H1 (cell line): ENCODE measurements at places on chromosomes 13 and 19. TPM values are rescaled to one million over a fixed set of nuclear protein-coding genes. Genes with fewer than 3 reads are reported as not detected.

The SBK2 gene
- 3.9 and 4.1 TPM in 2 replicates for total RNA-seq

- no peaks in the 10 kb centered on the region for H3K36me3 ChIP-seq
- DNase-seq: no peak
- peak overlapping the region; percentile 30; the same call in 1 of the 2 replicates for H3K4me3 ChIP-seq
Measured at GRCh38 chr13:30446126-30446500, 19.6 kb downstream of the HMGB1 start.

- DNase-seq: no peak
- no peak overlapping the region for H3K27ac ChIP-seq
- H3K4me3 ChIP-seq: peak overlapping the region; percentile 85
- H3K27me3 ChIP-seq: no peaks in the 10 kb centered on the region
Measured at GRCh38 chr19:7069904-7070226, 362 bp downstream of the ZNF557 start.

The LILRA1 gene
- not detected in 2 replicates for total RNA-seq

The ZNF835 gene
- 1.8 and 2.2 TPM in 2 replicates for total RNA-seq

GRCh38 chr13:25286308-25286968, 850 bp downstream of the MTMR6 start:
- no peaks in the 10 kb centered on the region for H3K4me1 ChIP-seq
- no peaks in the 10 kb centered on the region for H3K27me3 ChIP-seq
- no peak for DNase-seq

The PLK5 gene
- 0.43 and 1.2 TPM in 2 replicates for total RNA-seq

- H3K4me3 ChIP-seq: no peak overlapping the region
- H3K27me3 ChIP-seq: no peaks in the 10 kb centered on the region
- DNase-seq: no peak
- H3K27ac ChIP-seq: no peak overlapping the region
Measured at GRCh38 chr19:47832723-47833122, 11.0 kb downstream of the CRX start.

GRCh38 chr13:29543230-29544215, 52.0 kb downstream of the SLC7A1 start:
- H3K36me3 ChIP-seq: no peaks in the 10 kb centered on the region
- no peak overlapping the region for H3K4me3 ChIP-seq
- no peak overlapping the region for H3K27ac ChIP-seq
- no peaks in the 10 kb centered on the region for H3K27me3 ChIP-seq

DNA sequence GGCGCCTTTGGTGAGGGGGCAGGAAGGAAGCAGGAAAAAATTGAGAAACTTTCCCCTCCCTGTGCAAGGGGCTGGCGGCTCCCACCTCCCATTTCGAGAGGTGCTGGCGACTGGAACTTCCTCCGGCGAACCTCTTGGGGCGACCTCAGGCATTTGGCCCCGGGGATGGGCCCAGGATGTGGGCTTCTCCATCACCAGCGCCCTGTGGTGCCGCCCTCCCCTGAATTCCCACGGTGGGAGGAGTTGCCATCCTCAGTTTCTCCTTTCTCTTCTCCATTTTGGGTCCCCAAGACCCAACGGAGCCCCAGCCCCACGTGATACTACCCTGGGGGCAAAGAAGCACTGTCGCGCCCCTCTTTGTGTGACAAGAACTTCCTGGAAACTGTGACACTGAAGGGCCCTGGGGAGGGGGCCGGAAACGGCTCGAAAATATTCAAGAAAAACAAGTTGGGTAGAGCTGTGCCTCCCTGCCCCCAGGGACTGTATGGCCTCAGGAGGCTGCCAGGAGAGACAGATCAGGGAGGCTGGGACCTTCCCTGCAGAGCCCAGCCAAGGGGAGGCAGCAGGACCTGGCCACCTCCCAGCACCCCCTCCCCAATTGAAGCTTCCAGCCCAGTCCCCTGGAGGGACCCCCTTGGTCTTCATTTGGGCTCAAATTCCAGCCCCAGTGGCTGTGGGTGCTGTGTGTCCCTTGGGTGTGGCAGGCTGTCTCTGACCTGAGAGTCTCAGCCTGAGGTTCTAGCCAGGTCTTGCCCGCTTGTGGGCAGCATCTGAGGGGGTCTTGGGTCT, 16.2 kb upstream of the AP1M2 start:
- no peaks in the 10 kb centered on the region for H3K27me3 ChIP-seq
- DNase-seq: no peak
- peaks cover 10% of the 10 kb centered on the region for H3K4me1 ChIP-seq
- H3K27ac ChIP-seq: no peak overlapping the region

GRCh38 chr13:36509369-36509768, 77.1 kb downstream of the CCNA1 start:
- no peak overlapping the region for H3K4me3 ChIP-seq
- no peaks in the 10 kb centered on the region for H3K36me3 ChIP-seq
- H3K4me1 ChIP-seq: no peaks in the 10 kb centered on the region
- H3K27me3 ChIP-seq: no peaks in the 10 kb centered on the region
- H3K27ac ChIP-seq: no peak overlapping the region

- no peaks in the 10 kb centered on the region for H3K27me3 ChIP-seq
- no peaks in the 10 kb centered on the region for H3K4me1 ChIP-seq
- H3K36me3 ChIP-seq: peaks cover 23% of the 10 kb centered on the region
- no peak for DNase-seq
- H3K4me3 ChIP-seq: no peak overlapping the region
Measured at GRCh38 chr13:94569615-94570014, 26.3 kb downstream of the TGDS start.

The MBD3L3 gene
- not detected in 2 replicates for total RNA-seq

DNA sequence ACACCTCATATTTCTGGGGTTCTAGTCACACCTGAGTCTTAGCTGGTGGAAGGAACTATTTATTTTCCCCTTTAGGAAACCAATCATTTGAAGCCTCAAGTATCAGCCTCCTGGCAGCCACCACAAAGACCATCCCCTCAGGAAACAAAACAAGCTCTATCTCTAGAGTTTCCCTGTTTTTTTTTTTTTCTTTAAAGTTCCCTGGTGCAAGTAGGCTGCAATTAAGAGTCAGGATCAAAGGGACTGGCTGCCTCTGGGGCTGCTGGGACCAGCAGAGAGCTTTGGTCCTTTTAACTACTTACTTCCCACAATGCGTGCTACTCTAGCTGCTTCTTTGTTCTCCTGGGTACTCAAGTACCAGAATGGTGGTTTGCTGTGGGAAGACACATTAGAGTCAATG, 11.4 kb downstream of the MBNL2 start:
- no peaks in the 10 kb centered on the region for H3K4me1 ChIP-seq
- peaks cover 71% of the 10 kb centered on the region for H3K27me3 ChIP-seq
- no peak overlapping the region for H3K27ac ChIP-seq
- H3K36me3 ChIP-seq: no peaks in the 10 kb centered on the region

- H3K27ac ChIP-seq: no peak overlapping the region
- no peaks in the 10 kb centered on the region for H3K4me1 ChIP-seq
- no peaks in the 10 kb centered on the region; the same call in 1 of the 2 replicates for H3K27me3 ChIP-seq
- H3K4me3 ChIP-seq: no peak overlapping the region
- DNase-seq: no peak
- no peaks in the 10 kb centered on the region for H3K36me3 ChIP-seq
Measured at GRCh38 chr19:19433666-19434213, 28.3 kb downstream of the GATAD2A start.

The URAD gene
- not detected in 2 replicates for total RNA-seq

DNA sequence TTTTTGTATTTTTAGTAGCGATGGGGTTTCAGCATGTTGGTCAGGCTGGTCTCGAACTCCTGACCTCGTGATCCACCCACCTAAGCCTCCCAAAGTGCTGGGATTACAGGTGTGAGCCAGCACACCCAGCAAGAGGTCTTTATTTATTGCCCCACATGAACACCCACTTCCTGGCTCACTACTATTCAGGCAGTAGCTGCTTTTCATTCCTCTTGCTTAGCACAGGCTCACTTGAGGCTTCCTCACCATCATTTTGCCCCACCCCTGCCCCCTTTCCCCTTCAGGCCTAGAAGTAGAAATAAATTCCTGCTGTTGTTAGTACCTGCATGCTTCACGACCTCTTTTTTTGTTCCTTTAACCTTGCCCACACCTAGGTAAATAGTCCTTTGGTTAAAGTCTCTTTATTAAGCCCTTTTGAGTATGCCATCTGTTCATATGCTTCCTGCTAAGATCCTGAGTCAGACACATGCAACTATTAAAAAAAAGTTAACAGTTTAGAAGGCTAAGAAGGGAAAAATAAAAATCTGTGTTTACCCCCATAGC, 33.5 kb upstream of the ITM2B start:
- no peak overlapping the region for H3K4me3 ChIP-seq
- H3K4me1 ChIP-seq: no peaks in the 10 kb centered on the region
- H3K27me3 ChIP-seq: no peaks in the 10 kb centered on the region
- DNase-seq: no peak
- no peaks in the 10 kb centered on the region for H3K36me3 ChIP-seq
- no peak overlapping the region for H3K27ac ChIP-seq

- H3K27me3 ChIP-seq: no peaks in the 10 kb centered on the region
- no peak overlapping the region for H3K4me3 ChIP-seq
- H3K36me3 ChIP-seq: no peaks in the 10 kb centered on the region
- DNase-seq: no peak
- H3K27ac ChIP-seq: no peak overlapping the region
Measured at GRCh38 chr13:38933786-38934185, 56.8 kb downstream of the STOML3 start.

GRCh38 chr13:20136781-20137703, 23.8 kb downstream of the GJA3 start:
- no peaks in the 10 kb centered on the region for H3K36me3 ChIP-seq
- peak overlapping the region; percentile 44; the same call in 1 of the 2 replicates for H3K4me3 ChIP-seq
- DNase-seq: no peak
- H3K4me1 ChIP-seq: no peaks in the 10 kb centered on the region
- H3K27me3 ChIP-seq: no peaks in the 10 kb centered on the region

DNA sequence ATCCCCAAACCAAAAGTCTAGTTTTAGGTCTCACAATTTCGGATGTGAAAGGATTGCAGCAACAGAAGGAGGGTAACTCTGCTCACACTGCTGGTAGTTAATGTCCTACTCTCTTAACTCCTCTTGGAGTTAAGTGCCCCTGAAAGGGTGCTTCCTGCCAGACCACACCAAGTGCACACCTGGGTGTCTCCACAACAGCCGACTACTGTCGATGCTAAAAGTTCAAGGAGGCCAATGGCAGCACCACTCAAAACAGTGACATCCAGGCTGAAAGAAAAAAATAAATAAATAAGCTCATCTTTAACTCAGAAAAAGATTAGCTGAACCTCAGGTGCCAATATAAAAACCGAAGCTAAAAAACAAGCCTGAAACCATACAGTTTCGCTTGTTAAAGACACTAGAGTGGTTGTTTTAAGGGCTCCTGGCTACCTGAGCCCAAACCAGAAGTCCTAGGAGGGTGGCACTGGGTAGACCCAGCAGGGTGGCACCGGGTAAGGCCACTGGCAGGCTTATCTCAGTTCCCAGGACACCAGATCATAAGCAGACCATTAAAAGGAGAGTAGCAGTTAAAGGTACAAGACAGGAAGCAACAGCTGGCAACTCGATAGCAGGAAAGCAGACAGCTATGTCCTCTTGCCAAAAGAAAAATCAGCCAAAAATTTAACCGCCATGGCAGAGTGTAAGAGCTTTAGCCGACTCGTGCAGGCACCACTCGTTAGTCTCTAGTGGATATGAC, 39.3 kb downstream of the BRD4 start:
- 0 out of 2 replicates have a peak, but pooled peaks cover 4% of the 10 kb centered on the region for H3K36me3 ChIP-seq
- peaks cover 16% of the 10 kb centered on the region for H3K4me1 ChIP-seq
- H3K4me3 ChIP-seq: no peak overlapping the region
- no peak for DNase-seq
- no peaks in the 10 kb centered on the region for H3K27me3 ChIP-seq

DNA sequence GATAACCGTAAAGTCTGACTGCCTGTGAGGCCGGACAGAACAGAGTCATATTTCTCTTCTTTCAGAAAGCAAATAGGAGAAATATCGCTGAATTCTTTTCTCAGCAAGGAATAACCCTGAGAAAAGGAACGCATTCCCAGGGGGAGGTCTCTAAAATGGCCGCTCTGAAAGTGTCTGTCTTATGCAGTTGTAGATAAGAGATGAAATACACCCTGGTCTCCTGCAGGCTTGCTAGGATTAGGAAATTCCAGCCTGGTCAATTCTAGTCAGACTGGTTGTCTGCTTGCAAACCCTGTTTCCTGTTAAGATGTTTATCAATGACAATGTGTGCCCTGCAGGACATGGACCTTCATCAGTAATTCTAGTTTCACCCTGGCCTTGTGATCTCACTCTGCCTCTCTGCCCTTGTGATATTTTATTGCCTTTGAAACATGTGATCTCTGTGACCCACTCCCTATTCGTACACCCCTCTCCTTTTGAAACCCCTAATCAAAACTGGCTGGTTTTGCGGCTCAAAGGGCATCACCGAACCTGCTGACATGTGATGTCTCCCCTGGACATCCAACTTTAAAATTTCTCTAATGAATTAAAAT, 934.8 kb upstream of the SPRY2 start:
- no peak overlapping the region for H3K27ac ChIP-seq
- no peaks in the 10 kb centered on the region for H3K36me3 ChIP-seq
- no peak for DNase-seq

The C19orf85 gene
- 3.2 and 3.6 TPM in 2 replicates for total RNA-seq

DNA sequence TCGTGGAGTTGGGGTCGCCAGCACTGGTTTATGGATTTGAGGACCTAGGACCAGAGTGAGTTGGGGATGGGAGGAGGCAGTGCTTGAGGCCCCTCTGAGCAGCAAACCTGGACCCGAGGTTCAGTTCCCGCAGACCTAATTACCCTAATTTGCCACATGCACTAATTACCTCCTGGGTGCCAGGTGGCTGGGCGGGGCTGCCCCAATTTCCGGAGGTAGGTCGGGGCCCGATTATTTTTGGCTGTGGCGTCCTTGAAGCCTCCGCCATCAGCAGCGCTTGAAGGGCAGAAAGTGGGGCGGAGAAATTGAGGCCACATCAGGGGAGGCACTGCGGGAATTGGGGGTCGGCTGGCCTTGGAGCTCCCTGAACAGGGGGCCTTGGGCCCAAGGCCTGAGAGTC, 5.9 kb upstream of the HOMER3 start:
- DNase-seq: no peak
- H3K4me1 ChIP-seq: peaks cover under 1% of the 10 kb centered on the region; the same call in 1 of the 2 replicates
- no peak overlapping the region for H3K4me3 ChIP-seq
- H3K36me3 ChIP-seq: no peaks in the 10 kb centered on the region

DNA sequence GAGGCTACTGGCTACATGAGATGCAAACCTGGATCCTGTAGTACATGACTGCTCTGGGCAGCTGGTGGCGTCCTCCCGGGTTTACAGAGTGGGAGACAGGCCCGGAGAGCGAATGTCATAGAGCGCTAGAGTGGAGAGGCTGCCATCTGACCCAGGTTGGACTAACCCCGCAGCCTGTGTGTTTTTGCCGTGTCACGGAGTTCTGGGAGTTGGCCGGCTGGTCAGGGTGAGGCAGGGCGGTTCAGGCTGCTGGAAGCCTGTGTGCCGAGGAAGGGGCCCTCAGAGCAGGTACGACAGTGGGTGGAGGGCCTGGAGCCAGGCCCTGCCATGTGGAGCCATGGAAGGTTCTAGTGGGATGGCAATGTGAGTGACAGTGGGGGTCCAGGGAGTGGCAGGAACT, 12.5 kb downstream of the CRTC1 start:
- no peaks in the 10 kb centered on the region for H3K27me3 ChIP-seq
- no peaks in the 10 kb centered on the region for H3K36me3 ChIP-seq
- DNase-seq: no peak
- no peak overlapping the region for H3K27ac ChIP-seq
- no peak overlapping the region for H3K4me3 ChIP-seq

- no peaks in the 10 kb centered on the region for H3K36me3 ChIP-seq
- no peak overlapping the region for H3K27ac ChIP-seq
- no peak overlapping the region for H3K4me3 ChIP-seq
- H3K4me1 ChIP-seq: no peaks in the 10 kb centered on the region
Measured at GRCh38 chr19:831407-832369, 4.1 kb downstream of the AZU1 start.

GRCh38 chr13:44266305-44266704, 107.3 kb upstream of the SERP2 start:
- no peak for DNase-seq
- H3K36me3 ChIP-seq: no peaks in the 10 kb centered on the region
- H3K4me1 ChIP-seq: no peaks in the 10 kb centered on the region; the same call in 1 of the 2 replicates
- H3K27me3 ChIP-seq: no peaks in the 10 kb centered on the region

GRCh38 chr19:35090506-35091214, 25.0 kb upstream of the FXYD3 start:
- H3K27me3 ChIP-seq: no peaks in the 10 kb centered on the region
- no peaks in the 10 kb centered on the region for H3K36me3 ChIP-seq
- no peak for DNase-seq
